ENCODE measurements at places on chromosomes 11 and 22.

DNA sequence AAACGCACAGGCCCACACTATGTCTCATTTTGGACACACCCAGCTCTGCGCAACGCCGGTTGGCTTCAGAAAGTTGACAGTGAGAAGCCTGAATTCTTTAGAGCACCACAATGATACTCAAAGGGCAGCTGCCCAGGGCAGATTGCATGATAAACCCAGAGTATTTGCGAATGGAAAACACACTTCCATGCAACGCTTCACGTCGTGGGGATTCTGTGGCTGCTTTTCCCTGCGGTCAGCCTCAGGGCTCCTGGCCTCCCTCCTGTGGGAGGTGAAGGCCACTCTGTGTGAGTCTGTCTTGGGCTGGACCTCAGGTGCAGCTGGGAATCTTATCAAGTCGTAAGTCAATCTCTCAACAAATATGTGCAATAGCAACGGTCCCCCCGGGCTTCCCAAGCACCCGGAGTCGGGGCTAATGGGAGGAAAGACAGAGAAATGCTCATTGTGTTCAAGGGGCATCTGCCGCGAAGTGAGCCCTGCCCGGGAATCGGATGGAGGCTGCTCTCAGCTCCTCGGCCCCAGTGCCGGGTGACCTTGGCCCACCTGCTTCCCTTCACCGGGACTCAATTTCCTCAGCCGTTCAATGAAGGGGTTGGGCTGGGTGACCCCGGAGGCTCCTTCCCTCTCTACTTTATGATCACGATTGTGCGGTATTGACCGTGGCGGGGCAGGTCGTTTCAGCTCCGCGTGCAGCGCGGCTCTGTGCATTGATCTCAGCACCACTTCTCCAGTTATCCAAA lies 623.6 kb downstream of the BRD1 start:
- DNase-seq = no peak

DNA sequence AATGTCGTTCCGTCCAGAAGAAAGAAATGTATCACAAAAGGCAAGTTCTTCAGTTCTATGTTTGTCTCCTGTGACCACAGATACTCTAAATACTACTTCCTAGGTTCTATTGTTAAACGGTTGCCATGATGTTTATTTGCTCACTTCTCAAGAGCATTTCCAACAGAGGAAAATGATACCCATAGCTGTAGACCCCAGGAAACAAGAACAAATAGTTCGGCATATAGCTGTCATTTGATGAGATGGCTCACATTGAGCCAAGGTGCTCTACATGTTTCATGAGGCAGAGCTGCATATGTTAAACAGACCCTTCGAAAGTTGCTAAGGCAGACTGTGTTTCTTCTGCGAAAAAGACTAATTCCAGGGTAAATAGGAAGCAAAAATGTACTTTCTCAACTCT lies 15.4 kb upstream of the ANGPTL5 start:
- DNase-seq = no peak

DNA sequence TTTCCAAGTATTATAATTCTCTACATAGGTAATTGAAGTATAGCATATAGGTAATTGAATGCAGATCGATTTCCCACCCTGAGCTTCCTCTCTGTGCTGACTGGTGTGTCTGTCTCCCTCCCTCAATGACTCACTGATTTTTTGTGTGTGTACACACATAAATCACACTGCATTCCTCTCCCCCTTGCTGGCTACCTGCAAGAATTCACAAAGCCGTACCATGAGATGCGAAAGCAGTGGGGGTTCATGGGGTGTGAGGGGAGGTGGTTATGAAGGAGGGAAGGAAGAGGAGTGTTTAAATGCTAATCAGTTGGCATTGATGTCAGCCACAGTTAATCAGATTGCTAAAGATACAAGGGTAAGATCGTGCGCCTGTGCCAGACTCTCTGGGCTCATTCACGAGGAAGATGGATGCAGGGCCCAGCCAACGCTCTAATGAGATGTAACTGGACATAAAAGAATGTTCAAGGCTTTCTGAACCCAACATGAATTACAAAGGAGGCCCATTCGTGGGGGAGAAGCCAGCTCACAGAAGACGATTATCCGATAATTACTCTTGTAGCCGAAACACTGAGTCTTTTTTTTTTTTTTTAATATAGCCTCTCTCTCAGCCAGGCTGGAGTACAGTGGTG lies 107.4 kb downstream of the SEZ6L start:
- no peak for DNase-seq

DNA sequence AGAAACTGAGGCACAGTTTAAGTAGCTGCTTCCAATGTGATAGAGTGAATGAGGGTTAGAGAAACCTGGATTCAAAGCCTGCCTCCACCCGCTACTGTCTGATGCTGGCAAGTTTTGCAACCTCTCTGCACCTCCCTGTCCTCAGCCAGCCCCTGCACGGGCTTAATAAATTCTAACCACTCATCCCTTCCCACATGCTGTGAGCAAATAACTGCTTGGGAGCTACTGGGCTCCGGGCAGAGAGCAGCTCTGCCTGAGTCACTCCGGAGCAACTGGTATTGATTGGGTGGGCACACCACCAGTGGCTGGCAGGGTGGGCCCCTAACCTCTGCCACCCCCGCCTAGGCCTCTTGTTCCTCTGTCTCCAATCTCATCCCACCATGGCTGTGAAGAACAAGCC lies 104.3 kb upstream of the SYT13 start:
- no peak for DNase-seq

DNA sequence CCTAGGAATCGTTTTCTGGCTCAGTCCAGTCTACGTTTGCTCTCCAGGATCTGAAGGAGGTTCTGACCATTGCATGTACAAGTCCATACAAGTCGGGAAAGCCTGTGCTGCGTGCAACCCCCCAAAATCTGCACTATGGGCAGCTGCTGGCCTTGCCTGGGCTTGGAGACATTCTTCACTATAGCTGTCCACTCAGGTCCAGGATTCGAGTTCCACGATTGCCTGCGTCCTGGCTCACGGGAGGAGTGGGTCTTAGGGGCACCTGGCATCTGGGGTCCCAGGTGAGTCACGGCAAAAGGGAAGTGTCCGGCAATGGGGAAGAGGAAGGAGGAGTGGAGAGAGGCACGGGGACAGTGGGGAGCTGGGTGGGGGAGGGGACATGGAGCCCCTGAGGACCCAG lies 563.0 kb downstream of the BRD1 start:
- DNase-seq = no peak

DNA sequence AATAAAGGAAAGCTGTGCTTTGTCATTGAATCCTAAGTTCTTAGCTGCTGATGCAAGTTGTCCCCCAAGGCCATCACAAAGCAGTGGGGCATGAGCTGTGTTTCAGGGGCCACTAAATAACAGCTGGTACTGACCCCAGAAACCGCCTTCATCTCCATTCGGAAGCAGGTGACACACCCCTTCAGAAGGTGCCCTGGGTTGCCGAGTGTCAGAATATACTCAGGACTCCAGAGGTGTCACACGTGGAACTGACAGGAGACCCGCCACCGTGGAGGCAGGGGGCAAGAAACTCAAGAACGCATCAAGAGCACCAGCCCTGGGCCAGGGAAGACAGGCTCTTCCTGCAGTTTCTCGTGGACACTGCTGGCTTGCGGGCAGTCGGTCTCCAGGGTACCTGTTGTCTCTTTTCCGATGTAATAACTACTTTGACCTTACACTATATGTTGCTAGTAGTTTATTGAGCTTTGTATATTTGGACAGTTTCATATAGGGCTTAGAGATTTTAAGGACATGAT lies 41.5 kb downstream of the PPP2R1B start:
- no peak for DNase-seq

DNA sequence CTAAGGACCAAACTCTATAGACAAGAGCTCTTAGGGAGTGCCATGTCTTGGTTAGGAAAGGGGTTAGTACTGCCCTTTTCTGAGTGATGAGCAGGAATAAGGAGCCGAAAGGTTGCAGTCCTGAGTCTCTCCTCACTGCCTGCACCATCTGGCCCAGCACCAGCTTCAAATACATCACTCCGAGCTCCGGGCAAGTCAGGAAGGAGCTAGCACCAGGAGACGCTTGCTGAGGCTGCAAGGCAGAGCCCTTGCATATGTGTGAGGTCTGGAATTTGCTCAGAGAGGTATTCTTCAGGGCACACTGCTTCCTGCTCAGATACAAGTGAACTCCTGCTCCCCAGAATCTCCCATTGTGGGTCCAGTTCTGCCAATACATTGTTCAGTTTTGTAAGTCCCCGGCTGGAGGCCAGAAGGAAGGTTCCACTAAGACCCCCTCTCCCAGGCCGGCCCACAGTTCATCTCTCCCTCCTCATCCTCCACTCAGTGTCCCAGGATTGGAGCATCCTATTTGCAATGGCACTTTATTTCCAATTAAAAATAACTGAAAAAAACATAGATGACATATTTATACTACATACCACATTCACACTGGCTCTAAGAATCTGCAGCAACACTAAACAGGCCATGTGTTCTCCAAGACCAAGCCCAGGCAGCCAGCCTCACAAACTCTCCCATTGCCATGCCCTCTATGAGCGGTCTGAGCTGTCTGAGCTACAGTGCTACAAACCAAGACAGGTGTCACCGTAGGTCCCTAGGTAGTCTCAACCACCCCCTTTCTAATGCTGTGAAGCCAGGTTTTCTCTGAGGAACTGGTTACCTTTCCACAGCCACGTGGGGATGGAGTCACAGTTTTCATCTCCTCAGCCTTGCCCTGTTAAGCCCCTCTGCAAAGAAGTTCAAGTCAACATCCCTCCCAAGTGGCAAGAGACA lies 55.1 kb upstream of the SPATA19 start:
- no peak for DNase-seq

DNA sequence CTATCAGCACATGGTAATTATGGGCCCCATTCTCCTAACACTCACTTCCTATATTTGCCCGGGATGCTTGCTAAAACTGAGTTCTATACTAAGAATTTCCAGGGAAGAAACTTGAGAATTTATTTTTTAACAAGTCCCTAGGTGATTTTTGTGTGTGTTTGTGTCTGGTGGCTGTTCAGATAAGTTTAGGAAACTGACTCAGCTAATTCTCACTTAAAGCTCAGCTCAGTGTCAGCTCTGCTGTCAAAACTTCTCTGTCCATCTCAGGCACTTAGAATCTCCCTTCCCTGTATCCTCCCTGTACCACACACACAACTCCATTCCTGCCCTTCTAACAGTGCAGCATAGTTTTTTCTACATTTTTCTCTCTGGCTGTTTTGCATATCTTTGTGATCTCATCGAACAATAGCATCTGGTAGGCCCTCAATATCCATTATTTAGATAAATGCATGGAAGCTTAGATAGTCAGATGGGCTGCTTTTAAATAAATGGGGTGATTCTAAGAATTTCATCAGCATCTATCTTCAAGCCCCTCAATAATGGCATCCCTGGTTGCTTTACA lies 69.3 kb downstream of the PIWIL4 start:
- no peak for DNase-seq

- DNase-seq = no peak
Observed at GRCh38 chr22:46428602-46429324, 93.2 kb downstream of the TRMU start.

DNA sequence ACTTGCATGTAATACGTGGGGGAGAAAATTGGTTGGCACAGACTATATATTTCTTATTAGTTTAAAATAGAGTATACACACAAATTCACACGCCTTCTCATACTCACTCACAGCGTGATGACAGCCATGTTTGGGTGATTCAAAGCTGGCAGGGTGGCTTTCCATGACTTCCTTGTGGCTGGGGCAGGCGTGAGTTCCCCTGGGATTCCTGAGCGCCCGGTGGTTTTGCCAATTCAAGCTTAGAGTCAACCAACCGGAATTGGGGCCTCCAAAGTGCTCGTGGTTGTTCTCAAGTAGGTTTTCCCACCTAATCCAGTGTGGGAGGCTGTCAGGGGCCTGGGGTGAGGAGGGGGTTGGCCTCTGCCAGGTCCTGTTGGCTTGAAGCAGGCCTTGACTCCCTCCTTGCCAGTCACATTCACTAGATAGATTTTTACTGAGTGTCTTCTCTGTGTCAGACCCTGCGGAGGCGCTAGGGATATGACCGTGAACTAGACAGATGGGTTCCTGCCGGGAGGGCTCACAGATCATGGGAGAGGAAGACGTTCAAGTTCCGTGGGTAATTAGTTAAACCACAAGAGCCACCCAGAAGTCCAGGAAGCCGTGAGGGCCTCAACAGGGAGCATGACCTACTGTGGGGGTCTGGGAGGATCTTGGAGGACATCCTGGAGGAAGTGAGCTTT lies 11.5 kb downstream of the PKNOX2 start:
- DNase-seq = no peak

GRCh38 chr11:45371251-45372115 lies 85.3 kb upstream of the SYT13 start:
- DNase-seq = peak; percentile 36

GRCh38 chr11:23765682-23766252 lies 731.1 kb upstream of the LUZP2 start:
- no peak for DNase-seq

DNA sequence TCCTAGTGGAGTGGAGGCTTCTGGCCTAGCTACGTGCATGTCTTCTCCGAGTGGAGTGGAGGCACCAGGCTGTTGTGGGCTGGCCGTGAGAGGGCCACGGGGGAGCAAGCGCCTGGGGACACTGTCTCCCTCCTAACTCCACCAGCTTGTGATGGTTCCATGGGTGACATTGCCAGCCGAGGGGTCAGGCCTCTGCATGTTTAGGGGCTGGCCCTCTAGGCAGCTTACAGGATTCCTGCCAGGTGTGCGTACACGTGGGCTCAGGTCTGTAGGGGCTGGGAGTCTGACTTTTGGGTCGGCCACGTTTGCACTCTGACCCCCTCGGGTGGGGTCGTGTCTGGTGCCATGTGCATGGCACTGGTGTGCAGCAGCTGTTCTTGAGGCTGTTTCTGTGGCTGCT lies 31.6 kb downstream of the TBC1D22A start:
- no peak for DNase-seq

- DNase-seq = no peak
Observed at GRCh38 chr11:57205041-57205641, 23.4 kb downstream of the LRRC55 start.

DNA sequence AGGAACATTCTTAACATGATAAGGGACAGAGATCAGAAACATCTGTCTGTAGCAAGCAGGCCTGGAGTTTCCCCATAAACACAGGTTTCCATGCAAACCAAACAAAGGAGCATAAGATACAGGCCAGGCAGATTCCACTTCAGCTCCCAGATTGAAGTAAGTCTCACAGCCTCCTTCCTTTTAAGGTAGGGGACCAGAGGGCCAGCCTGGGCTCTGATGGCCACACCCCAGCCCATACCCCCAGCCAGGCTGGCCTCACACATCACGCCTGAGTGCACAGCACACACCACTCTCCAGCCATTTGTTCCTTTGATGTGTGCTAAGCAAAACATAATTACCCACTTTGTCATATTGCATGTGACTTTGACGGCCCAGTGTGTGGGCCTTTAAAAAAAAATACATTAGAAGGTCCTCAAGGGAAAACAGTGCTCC lies 518.7 kb downstream of the NTM start:
- no peak for DNase-seq

- DNase-seq = no peak
Observed at GRCh38 chr11:39220069-39220468, 2239.4 kb downstream of the LRRC4C start.

- DNase-seq = no peak
Observed at GRCh38 chr11:104369761-104370160, 205.8 kb upstream of the PDGFD start.
